ENCODE measurements at places on chromosomes 13 and 19.

DNA sequence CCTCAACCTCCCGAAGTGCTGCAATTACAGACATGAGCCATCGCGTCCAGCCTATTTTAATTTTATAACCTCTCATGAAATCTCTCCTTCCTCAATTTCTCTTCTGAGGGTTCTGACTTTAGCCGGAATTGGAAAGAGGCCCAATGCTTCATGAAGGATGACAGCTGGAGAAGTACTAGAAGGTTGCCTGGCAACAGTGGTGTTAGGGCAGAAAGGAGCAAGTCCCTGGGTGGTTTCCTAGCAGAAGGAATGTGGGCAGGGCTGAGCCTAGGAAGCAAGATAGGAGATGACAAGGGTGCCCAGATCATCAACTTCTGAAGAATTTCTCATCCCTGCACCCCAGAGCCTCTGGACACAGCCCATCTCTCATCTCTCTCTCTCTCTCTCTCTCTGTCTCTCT is 25.8 kb downstream of the CACNG6 start:
- no peak for DNase-seq

DNA sequence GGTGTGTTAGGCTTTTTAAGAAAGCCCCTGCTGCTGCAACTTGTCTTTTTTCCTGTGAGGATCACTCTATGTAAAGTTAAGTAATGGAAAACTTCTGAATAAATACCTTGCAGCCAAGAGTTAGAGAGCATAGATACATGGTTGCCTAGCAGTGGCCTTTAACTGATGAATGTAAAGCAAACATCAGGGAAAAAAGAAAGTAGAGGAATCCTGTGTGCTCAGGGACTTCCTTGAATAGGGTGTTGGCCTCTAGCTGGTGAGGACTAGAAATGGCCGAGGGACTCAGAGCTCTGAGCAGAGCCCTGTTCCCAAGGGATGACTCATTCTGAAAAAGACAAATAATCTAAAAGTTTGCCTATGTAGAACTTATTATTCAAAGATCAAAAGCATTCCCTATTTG is 135.7 kb downstream of the MIPEP start:
- no peak for DNase-seq

GRCh38 chr13:42752731-42753130 is 28.7 kb upstream of the FAM216B start:
- no peak for DNase-seq

- DNase-seq = no peak
These were observed 47.2 kb downstream of the ZAR1L start for GRCh38 chr13:32267836-32268439.

DNA sequence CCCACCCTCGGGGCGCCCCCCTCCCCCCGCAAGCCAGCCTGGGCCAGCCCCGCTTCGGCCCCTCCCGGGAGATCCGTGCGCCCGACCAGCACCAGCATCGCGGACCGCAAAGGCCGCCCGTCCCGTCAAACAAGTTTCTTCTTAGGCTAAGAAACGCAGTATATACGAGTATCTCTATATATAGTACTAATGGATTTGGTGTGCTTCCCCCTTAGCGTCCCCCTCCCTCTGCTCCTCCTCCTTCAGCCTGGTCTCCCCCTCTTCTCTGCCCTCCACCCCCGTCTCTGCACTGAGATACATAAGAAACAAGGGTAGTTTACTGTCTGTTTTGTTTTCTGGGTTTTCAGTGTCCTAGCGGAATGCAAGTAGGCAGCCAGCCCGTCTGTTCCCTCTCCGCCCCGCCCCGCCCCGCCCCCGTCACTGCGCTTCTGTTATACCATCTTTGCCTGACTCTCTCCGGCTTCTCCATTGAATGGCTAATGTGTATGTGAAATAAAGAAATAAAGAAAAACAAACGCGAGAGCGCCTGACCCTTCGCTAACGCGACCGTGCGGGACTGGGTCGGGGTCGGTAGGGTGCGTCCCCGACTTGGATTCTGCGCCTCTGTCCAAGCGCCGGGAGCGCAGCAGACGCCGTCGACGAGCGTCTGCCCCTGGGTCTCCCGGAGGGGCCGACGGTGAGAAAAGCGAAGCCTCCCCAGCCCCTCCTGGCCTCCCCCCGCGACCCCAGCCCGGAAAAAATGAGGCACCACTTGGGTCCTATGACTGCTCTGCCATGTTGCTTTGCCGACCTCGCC is 4.2 kb downstream of the LYL1 start:
- no peak for DNase-seq

DNA sequence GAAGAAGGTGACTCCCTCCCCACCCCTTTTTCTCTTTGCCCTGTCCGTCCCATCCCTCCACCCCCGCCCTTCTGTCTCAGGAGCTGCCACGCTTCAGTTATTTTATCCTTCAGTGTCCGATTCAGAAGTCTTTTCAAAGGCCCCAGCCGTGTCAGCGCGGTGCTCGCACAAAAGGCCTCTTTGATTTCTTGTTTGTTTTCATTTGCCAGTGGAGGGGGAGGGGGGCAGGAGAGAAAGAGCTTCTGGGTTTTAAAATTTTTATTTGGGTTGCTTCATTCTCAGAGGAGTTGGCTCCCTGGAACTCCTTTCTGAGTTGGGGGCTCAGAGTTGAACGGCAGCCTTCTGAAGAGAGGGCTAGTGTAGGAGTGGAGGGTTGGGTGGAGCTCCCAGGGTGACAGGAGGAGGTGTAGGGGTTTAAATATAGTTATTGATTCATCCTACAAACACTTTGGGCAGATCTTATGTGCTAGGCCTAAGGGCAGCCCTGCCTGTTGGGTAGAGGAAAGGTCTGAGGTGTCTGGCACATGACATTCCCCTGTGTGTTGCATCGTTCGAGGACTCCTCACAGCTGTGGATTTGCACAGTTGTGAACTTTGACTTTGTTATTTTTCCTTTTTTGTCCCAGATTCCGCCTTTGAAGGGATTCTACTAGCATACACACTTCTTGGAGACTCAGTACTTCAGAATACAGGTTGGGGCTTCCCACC is 36.8 kb downstream of the NFIX start:
- no peak for DNase-seq
